Effector memory CD8-positive, alpha-beta T cell (primary cell): ENCODE measurements at places on chromosomes 12 and 14.
A peak's percentile ranks its signal among the peaks of the same experiment; 100 is the strongest.

DNA sequence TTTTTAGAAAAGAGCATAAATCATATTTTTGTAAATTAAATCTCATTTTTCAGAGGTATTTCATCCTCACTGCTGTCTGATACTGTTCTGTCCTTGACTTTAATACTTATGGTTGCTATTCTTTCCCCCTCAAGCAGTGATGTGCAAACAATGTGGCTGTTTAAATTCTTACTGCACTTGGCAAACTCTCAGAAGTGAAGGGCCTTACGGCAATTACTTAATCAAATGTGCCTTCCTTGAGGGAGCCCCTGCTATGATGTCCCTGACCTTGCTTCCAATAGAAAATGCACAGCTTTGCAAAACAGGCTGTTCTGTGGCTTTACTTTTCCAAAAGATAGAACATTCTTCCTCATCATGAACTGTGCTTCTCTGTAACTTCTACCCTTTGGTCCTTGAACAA lies 35.2 kb downstream of the UBE3B start:
- no peak for DNase-seq

DNA sequence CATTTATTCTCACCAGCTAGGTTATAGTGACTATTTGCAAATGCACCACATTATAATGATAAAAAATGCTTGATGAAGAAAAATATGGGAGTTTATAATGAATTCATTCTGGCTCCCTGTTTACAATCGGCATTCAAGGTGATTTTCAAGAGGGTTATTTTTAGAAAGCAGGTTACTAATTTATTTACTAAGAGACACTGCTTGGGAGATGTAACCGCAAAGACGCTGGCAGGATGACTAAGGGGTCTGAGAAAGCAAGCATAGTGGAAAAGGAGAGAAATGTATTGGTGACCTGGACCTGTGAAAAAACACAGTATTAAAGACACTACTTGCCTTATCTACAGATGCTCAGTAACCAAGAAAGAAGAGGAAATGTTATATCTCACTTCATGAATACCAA lies 13.3 kb upstream of the PITPNM2 start:
- DNase-seq: no peak

DNA sequence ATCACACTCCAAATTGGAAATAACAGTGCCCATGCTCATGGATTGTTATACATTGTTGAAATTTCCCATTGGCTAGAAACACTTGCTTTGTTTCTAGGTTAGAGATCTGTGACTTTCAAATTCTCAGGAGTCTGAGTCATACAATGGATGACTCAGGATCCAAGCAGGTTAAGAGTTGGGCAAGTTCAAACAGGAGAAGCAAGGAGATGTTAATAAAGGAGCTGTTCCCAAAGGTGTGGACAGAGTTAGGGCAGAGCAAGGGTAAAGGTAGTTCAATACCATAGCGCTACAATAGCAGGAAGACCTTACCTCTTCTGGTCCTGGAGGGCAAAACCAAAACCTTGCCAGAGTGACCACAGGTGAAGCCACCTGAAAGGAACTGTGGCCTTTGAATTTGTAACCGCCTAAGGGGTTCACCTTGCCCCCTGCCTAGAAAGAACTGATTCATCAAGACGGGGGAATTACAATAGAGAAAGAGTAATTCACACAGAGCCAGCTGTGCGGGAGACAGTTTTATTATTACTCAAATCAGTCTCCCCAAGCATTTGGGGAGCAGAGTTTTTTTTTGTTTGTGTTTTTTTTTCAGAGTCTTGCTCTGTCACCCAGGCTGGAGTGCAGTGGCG lies 4.2 kb upstream of the AMN1 start:
- no peak for DNase-seq

GRCh38 chr14:24277606-24278321 lies 6.4 kb upstream of the RABGGTA start:
- no peak for DNase-seq

- no peak for DNase-seq
These were observed 11.5 kb downstream of the GTF2A1 start for GRCh38 chr14:81209167-81209836.

DNA sequence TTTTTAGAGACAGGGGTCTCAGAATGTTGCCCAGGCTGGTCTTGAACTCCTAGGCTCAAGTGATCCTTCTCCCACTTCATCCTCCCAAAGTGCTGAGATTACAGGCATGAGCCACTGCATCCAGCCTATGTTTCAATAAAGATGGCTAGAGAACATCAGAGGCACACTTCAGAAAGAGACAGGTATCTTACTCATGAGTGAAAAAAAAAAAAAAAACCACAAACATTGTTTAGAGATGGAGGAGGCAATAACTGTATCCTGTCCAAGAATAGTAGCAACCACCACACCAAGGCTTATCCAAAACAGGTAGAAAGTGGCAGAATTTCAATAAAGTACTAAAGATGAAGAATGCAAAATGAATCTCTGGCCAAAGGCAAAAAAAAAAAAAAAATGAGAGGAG lies 30.3 kb downstream of the EEA1 start:
- no peak for DNase-seq

DNA sequence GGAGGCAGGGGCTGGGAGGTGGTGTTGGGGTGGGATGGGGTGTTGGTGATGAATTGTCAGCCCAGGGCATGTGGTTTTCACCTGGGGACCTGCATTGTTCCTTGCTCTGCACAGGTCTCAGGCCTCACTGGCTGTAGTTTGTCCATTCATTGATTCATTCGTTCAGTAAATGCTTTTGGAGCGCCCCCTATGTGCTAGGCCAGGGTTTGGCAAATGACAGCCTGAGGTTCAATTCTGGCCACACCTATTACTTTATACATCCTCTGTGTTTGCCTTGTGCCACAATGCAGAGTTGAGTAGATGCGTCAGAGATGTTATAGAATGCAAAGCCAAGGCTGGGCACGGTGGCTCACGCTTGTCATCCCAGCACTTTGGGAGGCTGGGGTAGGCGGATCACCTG lies 4.7 kb downstream of the ADCK1 start:
- no peak for DNase-seq

DNA sequence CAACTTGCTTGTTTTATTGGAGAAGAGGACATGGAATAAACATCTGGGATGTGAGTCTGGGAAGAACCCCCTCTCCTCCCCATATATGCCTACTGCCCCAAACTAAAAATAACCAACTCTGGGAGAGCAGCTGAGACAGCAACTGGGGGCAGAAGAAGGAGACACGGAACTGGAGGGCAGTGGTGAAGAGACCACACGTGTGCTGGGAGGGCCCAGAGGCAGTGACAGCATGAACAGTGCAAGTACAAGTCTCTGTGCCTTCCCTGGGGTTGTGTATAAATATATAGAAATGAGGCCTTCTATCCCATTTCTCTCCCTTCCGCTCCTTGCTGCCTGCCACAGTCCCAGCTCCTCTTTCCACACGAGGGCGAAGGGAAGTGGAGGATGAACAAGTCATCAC lies 4.0 kb upstream of the KRT73 start:
- DNase-seq: no peak

DNA sequence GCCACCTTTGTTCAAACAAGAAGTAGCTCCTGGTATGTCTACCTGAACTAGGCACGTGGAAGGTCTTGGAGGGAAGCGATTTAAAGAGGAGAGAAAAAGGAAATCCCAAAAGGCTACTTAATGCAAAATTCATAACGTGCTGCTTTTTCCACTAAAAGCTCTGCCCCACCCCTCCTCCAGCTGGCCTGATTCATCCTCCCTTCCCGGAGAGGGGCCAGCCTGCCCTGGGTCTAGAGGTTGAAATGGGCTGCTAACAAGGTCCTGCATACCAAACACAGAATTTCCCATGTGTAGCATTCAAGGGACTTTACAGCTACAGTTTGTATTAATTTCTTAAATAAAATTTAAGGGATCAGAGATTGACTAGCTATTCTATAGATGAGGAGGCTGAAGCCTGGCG lies 83.2 kb downstream of the KNTC1 start:
- DNase-seq: no peak

GRCh38 chr14:54300881-54301280 lies 95.9 kb upstream of the CDKN3 start:
- no peak for DNase-seq

DNA sequence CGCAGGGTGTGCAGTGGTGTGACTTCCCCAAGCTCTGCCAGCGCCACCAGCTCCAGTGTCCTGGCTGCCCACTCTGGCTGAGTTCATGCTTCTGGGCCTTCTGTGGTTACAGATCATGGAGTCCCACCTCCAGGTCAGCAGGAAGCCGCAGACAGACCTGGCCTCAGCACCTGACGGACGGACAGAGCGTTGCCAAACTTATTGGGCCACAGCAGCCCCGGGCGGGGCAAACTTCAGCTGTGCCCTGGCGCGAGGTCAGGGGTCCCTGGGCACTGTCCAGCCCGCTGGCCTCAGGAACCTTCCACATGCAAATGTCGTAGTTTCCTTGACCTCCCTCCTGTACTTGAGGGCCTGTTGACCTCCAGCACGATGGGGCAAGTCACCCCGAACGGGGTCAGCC lies 11.2 kb downstream of the GPR132 start:
- no peak for DNase-seq

GRCh38 chr12:126545411-126545810 lies 1480.2 kb downstream of the AACS start:
- DNase-seq: no peak

DNA sequence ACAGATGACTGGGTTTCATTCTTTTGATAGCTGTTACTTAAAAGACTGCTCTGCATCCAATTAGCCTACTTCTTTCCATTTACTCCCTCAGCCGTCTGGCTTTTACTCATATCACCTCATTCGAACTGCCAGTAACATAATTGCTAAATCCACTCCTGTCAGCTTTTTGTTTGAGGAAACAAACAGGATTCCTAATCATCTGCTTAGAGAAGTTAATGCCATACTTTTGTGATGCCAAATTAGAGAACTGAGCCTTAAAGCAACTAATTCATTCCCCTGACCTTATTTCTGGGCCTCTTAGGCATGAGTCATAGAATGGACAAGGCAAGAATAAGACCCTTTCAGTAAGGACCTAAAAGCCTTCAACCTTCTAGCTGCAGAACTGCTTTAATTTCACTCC lies 2.9 kb downstream of the OXA1L start:
- DNase-seq: no peak

GRCh38 chr14:102138961-102139285 lies 774 bp upstream of the WDR20 start:
- no peak for DNase-seq

DNA sequence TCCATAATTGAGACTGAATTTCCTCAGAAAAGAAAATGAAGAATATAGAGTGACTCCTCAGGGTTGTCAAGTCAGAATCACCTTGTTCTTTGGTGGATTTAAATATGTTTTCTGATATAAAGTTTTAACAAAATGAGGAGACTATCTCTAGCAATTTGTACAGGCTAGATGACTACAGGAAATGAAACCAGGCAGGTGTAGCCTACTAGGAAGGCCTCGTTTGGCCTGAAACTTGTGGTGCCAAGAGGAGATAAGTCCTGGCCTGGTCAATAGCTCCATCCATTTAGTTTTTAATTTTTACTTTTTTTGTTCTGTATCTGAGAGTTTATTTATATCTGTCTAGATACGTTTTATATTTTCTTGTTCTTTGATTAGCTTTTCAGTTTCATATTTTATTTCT lies 41.5 kb downstream of the SNAPC1 start:
- DNase-seq: no peak

DNA sequence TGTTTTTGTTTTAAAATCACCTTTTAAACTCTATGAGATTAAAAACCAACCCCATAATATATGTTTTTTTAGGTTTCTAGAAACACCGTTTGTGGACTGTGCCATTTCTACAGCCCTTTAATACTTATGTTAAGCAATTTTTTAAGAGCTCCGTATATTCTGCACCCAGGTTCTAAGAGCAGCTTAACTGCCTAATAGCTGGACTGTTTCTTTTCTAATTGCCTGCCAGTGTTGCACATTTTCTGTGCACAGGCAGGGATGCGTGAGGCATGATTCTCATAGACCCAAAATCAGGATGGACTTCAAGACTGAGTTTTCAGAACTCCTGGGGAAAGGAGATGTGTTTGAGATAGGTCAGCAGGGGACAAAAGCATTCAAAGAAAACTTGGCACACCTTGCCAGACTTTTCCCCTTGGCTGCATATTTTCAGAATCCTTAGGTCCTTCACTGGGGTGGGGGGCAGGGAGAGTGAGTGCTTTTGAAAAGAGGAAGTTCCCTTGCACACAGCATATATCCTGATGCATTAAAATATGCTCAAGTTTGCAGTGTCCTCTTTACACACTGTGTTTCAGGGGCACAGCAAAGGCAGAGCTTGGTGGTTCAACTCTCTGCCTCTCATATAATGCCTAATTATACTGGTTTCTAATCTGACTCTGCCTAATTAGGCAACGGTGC lies 27.9 kb downstream of the TMEM30B start:
- DNase-seq: no peak

- DNase-seq: no peak
These were observed 39.5 kb downstream of the FOXN3 start for GRCh38 chr14:89377544-89377943.

DNA sequence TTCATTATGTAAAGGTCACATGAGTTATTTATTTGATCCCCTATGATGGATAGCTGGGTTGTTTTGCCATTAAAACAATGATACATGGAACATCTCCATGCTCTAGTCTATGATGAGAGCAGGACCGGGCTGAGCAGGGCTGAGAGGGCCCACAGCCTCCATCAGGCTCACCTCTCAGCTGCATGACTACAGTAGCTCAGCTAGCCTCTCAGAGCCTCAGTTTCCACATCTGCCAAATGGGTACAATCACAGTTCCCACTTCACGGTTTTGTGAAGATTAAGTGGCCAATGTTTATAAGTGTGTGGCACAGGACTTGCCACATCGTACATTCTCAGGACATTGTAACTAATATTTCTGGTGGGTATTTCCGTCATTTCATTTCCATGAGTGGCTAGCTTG lies 19.9 kb upstream of the MYL2 start:
- DNase-seq: no peak

GRCh38 chr12:76764856-76765255 lies 941 bp downstream of the ZDHHC17 start:
- no peak for DNase-seq

GRCh38 chr12:19800884-19801283 lies 361.6 kb downstream of the AEBP2 start:
- DNase-seq: no peak

DNA sequence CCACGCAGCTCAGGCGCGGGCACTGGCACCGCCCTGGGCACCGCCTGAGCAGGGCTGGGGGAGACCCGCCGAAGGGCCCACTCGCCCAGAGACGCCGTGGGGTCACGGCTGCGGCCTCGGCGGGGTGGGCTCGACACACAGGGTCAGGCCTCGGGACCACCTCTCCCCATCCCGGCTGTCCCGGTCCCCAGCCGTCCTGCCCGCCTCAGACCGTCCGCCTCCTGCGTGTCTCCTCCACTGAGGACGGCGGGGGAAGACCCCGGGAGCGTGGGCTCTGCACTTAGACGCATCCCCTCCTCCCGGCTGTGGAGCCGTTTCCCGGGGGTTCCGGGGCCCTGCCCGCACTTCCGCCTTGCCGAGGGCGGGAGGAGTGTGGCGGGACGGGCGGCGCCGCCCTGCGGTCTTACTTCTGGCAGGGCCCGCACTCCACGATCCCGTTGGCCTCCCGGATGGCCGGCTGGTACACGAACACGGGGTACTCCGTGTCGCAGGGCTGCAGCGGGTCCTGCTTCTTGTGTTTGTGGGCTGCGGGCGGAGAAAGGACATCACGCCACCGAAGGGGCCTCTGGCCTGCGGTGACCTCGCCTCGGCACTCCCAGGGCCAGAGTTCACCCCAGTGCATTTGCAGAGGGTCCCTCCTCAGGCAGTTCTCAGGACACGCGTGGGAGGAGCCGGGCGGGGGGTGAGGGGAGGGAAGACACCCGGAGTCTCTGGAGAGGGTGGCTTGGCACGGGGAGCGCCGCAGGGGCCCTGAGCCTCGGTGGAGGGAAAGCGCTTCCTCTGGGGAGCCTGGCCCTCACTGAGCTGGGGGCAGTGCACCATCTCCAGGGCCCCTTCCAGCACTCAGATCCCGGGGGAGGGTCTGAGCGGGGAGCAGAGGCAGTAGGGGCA lies 23.1 kb upstream of the LRTM2 start:
- DNase-seq: peak; percentile 38
